PC-9 (cell line): ENCODE measurements at places on chromosomes 7 and 10. TPM values are rescaled to one million over a fixed set of nuclear protein-coding genes. Genes with fewer than 3 reads are reported as not detected.

GRCh38 chr10:14507781-14508180, 177.1 kb upstream of the FRMD4A start:
- H3K36me3 ChIP-seq, result peaks cover 14% of the 10 kb centered on the region; the same call in 1 of the 2 replicates
- H3K4me3 ChIP-seq, result no peak overlapping the region
- H3K4me1 ChIP-seq, result no peaks in the 10 kb centered on the region
- H3K27ac ChIP-seq, result no peak overlapping the region

DNA sequence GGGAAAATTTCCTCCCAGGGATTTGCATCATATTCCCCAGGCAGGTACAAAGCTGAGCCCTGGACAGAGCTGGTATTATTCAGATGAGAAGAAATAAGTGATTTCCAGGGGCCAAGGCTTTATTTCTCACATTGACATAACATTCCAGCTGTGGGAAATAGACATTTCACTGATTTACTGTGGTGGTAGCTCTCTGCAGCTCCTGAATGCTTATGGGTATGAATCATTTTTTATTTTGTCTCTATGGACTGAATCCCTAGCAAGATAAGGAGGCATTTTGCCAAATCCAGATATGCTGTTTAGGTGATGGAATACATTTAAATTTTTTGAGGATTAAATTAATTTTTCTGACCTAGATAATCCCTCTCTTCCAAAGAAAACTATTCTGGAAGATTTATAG, 97.9 kb downstream of the MTPN start:
- DNase-seq, result no peak
- 0 out of 2 replicates have a peak overlapping the region, but pooled peaks have one; percentile 7 for H3K27ac ChIP-seq
- H3K36me3 ChIP-seq, result no peaks in the 10 kb centered on the region
- peaks cover 31% of the 10 kb centered on the region for H3K4me1 ChIP-seq

Gene PHKG1
- total RNA-seq, result 2.7 and 3.9 TPM in 2 replicates

GRCh38 chr10:71795248-71795647, 21.9 kb upstream of the VSIR start:
- H3K4me3 ChIP-seq, result no peak overlapping the region
- no peak overlapping the region for H3K27ac ChIP-seq
- H3K27me3 ChIP-seq, result peaks cover 45% of the 10 kb centered on the region
- H3K36me3 ChIP-seq, result no peaks in the 10 kb centered on the region
- peak; percentile 33 for DNase-seq

Gene TMEM225B
- 1.5 and 1.8 TPM in 2 replicates for total RNA-seq

Gene PIK3CG
- not detected in 2 replicates for total RNA-seq

- no peaks in the 10 kb centered on the region for H3K4me1 ChIP-seq
- no peaks in the 10 kb centered on the region for H3K27me3 ChIP-seq
- no peak overlapping the region for H3K4me3 ChIP-seq
- H3K27ac ChIP-seq, result no peak overlapping the region
- no peaks in the 10 kb centered on the region for H3K36me3 ChIP-seq
Observed at GRCh38 chr7:143908120-143908519, 6.1 kb upstream of the TCAF1 start.

- peak; percentile 46 for DNase-seq
- peaks cover 35% of the 10 kb centered on the region for H3K4me1 ChIP-seq
- no peaks in the 10 kb centered on the region for H3K36me3 ChIP-seq
- no peaks in the 10 kb centered on the region for H3K27me3 ChIP-seq
- peak overlapping the region; percentile 17 for H3K4me3 ChIP-seq
Observed at GRCh38 chr7:16129431-16130110, 291.8 kb downstream of the CRPPA start.

DNA sequence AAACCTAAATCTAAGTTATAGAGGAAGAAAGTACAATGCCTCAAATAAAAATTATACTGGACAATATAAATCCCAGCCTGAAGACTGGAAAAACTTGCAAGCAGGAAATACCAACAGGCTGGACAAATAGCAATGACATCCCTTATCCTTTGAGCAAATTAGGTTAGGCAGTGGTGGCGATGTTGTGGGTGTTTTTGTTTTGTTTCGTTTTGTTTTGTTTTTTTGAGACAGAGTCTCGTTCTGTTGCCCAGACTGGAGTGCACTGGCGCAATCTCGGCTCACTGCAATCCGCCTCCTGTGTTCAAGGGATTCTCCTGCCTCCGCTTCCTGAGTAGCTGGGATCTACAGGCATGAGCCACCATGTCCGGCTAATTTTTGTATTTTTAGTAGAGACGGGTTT, 57.3 kb upstream of the TES start:
- H3K27me3 ChIP-seq, result no peaks in the 10 kb centered on the region
- H3K27ac ChIP-seq, result no peak overlapping the region
- no peak for DNase-seq
- H3K36me3 ChIP-seq, result no peaks in the 10 kb centered on the region
- H3K4me1 ChIP-seq, result no peaks in the 10 kb centered on the region

DNA sequence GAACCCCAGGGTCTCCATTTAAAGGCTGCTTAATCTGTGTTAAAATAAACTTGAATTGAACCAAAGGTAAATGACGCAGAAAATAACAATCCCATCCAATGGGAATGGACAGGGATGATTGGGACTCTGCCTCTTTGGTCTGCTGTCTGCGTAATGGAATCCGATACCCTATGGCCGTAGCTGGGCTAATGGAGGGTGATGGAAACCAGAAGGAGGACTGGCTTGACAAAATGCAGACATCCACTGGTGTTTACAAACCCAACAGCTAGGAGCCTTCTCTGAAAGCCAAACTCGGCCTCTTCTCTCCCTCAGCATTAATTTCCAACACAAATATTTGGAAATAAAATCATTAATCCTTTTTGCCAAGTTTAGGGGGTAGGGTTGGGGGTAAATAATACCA, 162.2 kb upstream of the CHST15 start:
- H3K27me3 ChIP-seq, result no peaks in the 10 kb centered on the region
- no peaks in the 10 kb centered on the region for H3K36me3 ChIP-seq
- no peaks in the 10 kb centered on the region for H3K4me1 ChIP-seq
- H3K27ac ChIP-seq, result no peak overlapping the region
- no peak for DNase-seq

- H3K4me1 ChIP-seq, result no peaks in the 10 kb centered on the region
- no peak for DNase-seq
- no peaks in the 10 kb centered on the region for H3K36me3 ChIP-seq
- H3K27me3 ChIP-seq, result no peaks in the 10 kb centered on the region
- H3K27ac ChIP-seq, result no peak overlapping the region
- H3K4me3 ChIP-seq, result no peak overlapping the region
Observed at GRCh38 chr7:112806156-112806555, 16.0 kb upstream of the TMEM168 start.

Gene GPRIN2
- 33.1 and 53.6 TPM in 2 replicates for total RNA-seq

- peak; percentile 10 for DNase-seq
- H3K27me3 ChIP-seq, result peaks cover 57% of the 10 kb centered on the region
- H3K4me1 ChIP-seq, result no peaks in the 10 kb centered on the region
Observed at GRCh38 chr7:41994036-41994745, 242.8 kb downstream of the GLI3 start.

GRCh38 chr10:121514141-121514865, 83.9 kb downstream of the FGFR2 start:
- no peaks in the 10 kb centered on the region for H3K36me3 ChIP-seq
- no peaks in the 10 kb centered on the region for H3K4me1 ChIP-seq
- H3K27me3 ChIP-seq, result peaks cover 57% of the 10 kb centered on the region

DNA sequence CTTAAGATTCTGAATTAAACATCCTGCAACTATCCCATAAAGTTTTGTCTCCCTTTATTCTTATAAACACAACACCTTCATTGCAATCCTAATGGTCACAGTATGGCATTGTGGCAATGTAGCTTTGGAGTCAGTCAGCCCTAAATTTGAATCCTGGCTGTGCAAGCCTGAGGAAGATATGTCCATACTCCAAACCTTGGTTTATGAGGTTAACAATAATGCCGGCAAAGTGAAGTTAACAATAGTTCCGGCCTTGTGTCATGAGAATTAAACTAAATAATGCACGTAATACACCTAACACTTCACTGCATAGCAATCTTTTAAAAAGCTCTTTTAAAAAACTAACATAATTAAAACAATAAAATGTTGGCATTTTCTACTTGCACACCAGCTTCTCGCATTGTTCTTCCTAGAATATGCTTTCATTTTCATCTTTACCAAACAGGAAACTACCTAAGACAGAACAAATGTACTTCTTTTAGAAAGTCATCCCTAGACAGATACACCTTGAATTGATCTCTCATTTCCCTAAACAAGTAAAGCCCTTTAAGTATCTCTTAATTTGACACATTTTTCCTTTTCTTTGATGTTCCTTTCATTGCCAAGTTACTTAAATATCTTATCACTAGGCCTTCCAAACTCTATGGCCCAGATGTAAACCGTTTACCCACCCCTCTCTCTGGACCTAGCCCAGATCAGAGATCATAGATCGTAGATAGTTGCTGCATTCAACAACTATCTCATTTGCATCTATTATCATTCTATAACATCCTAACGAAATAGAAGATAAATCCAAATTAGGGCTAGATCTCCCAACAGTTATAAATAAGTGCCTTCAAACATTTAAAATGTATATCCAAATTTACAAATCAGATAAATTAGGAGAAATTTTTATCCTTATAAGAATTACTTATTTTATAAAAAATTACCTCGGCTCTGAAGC, 66.7 kb downstream of the CREB3L2 start:
- H3K27me3 ChIP-seq, result no peaks in the 10 kb centered on the region
- no peak for DNase-seq
- H3K36me3 ChIP-seq, result peaks cover 10% of the 10 kb centered on the region; the same call in 1 of the 2 replicates
- H3K27ac ChIP-seq, result no peak overlapping the region

GRCh38 chr10:65675236-65675635, 1250.6 kb upstream of the LRRTM3 start:
- no peaks in the 10 kb centered on the region for H3K36me3 ChIP-seq
- no peak overlapping the region for H3K27ac ChIP-seq
- no peak overlapping the region for H3K4me3 ChIP-seq
- no peaks in the 10 kb centered on the region for H3K27me3 ChIP-seq
- no peaks in the 10 kb centered on the region for H3K4me1 ChIP-seq

DNA sequence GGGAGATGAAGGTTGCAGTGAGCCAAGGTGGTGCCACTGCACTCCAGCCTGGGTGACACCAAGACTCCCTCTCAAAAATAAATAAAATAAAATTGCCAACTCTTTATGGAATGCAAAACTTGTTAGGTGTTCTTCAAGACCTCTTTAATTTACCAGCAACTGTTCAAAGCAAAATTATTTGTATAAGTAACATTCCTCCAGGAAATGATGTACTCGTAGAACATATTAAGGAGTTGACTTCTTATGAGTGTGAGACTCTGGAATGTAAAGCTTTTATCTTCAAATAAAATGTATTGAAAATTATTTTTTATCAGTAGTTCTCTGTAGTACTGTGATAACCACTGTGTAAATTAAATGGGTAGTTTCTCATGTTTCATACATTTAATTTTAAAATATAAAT, 94.4 kb downstream of the CYP51A1 start:
- no peak overlapping the region for H3K27ac ChIP-seq
- H3K27me3 ChIP-seq, result no peaks in the 10 kb centered on the region
- H3K36me3 ChIP-seq, result peaks cover 10% of the 10 kb centered on the region; the same call in 1 of the 2 replicates
- no peak for DNase-seq
- no peak overlapping the region for H3K4me3 ChIP-seq

Gene SAMD9
- total RNA-seq, result 7.0 and 12.1 TPM in 2 replicates

Gene FAM131B
- total RNA-seq, result 0.65 and 0.80 TPM in 2 replicates
